Neural crest cell (in vitro differentiated cells): ENCODE measurements at places on chromosomes 5 and 9.

- DNase-seq, result no peak
Observed at GRCh38 chr5:94423411-94423810, 195.0 kb downstream of the KIAA0825 start.

DNA sequence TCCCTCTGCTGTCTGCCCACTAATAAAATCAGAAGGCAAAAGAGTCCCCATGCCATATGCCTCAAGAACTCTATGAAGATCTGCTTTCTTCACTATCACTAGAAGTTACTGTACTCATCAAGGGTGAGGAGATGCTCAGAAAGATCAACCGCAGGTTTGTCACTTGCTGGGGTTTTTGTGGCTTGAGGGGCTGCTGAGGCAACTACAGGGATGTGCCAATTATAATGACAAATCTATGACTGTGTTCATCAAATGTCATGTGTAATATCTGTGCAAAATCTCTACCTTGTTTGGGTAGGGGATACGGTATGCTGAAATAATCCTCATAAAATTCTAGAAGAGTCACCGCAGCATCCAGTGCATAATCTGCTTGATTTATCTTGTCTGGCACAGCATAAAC, 13.0 kb downstream of the ERAP1 start:
- DNase-seq, result no peak

DNA sequence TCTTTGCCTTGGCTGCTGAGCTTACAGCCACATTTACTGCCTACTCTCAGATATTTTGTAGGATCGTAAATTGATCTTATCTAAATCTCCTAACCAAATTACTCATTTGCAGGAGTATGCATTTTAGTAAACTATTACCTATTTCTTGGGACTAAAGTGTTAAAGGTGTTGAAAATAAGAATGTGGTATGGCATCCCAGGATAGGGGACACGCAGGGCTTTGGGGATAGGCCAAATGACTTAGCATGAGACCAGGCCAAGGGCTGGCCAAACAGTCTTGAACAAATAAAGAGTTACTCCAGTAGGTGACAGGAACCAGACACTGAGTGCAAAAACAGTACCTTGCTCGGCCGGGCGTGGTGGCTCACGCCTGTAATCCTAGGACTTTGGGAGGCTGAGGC, 25.1 kb downstream of the TBC1D2 start:
- no peak for DNase-seq

DNA sequence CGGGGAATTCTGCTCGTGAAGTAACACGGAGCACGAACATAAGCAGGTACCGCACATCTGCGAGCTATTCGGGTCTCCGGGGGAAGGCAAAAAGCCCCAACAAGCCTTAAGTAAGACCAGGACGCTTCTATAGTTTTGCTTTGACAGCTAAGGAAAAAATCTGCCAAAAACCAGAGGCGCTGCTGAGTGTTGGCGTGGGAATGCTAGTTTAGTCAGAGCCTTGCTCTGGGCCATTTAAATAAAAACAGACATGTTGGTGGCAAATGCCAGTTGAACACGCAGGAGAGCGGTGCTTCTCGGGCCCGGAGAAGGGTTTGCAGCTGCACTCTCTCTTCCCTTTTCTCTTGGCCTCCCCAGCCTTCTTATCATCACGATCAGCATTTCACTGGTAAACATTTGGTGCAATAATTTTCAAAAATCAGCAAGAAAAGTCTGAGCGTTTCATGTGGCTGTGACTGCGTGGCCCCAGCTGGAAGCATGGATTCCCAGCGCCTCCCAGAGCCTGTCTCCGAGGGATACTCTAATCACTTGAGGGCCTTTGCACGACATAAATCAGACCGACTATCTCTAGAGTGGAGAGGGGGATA, 6.4 kb upstream of the NOTCH1 start:
- DNase-seq, result no peak

DNA sequence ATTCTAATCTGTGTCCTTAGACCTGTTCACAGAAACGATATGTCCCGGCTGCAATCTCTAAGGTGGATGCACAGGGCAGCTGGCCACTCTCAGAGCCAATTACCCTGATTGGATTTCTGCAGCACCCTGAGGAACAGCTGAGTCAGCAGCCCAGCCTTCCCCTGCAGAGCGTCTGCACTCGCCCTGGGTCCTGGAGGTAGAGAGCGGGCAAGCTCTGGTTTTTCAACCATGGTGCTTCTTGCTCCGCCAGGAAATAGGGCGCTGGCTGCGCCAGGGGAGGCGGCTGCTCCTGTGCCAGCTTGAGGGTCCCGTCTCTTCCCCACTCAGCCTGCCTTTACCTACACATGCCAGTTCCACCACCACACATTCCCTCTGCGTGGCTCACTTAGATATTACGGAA, 19.2 kb downstream of the NDUFS6 start:
- DNase-seq, result no peak

DNA sequence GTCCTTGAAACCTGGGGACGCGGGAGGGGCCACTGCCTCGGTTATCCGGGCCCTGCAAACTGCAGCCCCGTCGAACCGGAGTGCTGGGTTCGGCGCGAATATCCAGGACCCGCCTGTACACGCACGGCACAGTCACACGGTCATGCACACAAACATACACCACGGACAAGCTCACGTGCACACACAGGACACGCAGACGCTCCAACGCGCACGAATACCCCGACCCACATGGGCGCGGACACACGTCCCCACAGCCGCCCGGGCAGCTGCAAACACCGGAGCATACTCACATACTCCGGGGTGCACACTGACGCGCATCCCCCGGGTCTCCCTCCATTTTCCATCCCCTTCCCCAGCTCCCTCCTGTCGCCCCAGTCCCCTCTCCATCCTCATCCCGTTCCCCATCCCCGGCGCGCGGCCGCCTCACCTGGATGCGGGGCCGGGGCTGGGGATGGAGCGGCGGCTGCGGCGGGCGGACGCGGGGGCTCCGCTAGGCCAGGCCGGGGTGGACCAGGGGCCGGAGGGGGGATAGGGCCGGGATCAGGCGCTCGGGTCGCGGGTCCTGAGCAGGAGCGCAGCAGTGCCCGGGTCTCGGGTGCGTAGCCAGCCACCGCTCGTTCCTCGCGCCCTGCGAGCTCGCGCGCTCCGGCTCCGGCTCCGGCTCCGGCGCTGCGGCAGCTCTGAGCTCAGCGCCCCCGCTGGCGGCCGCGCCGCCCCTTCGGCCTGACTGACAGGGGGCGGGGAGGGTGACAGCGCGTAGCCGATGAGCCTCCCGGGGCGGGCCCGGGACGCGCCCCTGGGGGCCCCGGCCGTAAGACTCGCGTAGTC, at the start of the genes EIF4E1B and SNCB:
TSS of gene EIF4E1B (plus strand) at position 823 of the 828 bp plus-strand sequence. CDS start 12,113 bp downstream, outside the sequence.
TSS of gene SNCB (minus strand) at position 682 of the 828 bp plus-strand sequence. CDS start 880 bp downstream, outside the sequence.
- peak; percentile 53 for DNase-seq

- no peak for DNase-seq
Observed at GRCh38 chr5:180311216-180311615, 19.3 kb upstream of the MAPK9 start.
